Pancreas (tissue), 10 donors: ENCODE measurements at places on chromosomes 12 and 14. TPM values are rescaled to one million over a fixed set of nuclear protein-coding genes. Genes with fewer than 3 reads are reported as not detected.

- H3K27ac ChIP-seq, result no peak overlapping the region
- H3K4me3 ChIP-seq, result no peak overlapping the region
- no peaks in the 10 kb centered on the region for H3K4me1 ChIP-seq
- no peak for DNase-seq
- H3K27me3 ChIP-seq, result no peaks in the 10 kb centered on the region
These were observed 64.4 kb downstream of the TTLL5 start for GRCh38 chr14:75725481-75725880.

DNA sequence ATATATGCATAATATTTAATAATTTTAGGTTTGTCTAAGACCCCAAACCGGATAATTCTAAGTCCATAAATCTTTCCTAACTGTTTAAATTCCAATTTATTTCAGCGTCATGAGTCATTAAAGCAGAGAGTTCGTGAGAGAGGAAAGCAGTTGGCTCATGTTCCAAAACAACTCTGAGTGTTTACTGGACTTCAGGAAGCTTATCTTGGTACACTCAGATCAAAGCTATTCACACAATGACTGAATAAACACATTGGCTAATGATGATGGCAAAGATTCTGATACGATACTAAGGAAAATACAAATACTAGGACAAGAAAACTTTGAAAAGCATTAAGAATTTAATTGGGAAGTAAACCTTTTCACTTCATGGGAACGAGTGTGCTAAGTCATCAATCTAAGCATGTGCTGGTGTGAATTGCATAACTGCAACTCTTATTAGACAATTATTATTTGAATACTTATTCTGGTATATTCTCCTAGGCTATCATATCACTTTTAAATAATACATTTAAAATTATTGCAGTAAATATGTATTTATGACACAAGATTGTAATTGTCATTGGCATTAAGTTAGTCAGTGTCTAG, 34.8 kb upstream of the CLEC14A start:
- H3K4me1 ChIP-seq, result peaks cover 3% of the 10 kb centered on the region
- no peaks in the 10 kb centered on the region for H3K27me3 ChIP-seq
- H3K36me3 ChIP-seq, result no peaks in the 10 kb centered on the region
- H3K27ac ChIP-seq, result no peak overlapping the region
- H3K4me3 ChIP-seq, result no peak overlapping the region

DNA sequence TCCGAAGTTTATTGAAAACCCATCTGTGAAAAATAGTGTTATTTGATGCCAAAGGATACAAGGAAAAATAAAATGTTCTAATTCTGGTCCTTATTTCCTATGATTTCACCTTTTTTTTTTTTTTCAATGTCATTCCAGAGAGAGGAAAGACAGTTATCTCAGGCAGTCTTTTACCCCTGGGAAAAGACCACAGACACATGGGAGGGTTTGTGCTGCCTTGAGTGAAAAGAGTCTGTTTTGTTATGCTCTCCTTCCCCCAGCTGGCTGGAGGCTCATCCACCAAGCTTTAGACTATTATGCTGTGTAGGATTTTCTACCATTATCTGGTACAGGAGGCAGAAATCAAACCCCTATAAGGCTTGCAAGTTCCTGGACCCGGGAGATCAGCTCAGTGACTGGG, 151.8 kb downstream of the CRADD start:
- H3K27ac ChIP-seq, result no peak overlapping the region
- no peak for DNase-seq
- H3K36me3 ChIP-seq, result no peaks in the 10 kb centered on the region

GRCh38 chr12:123928274-123928865, 44.3 kb downstream of the CCDC92 start:
- no peak for DNase-seq
- H3K4me1 ChIP-seq, result no peaks in the 10 kb centered on the region
- no peak overlapping the region for H3K27ac ChIP-seq
- no peaks in the 10 kb centered on the region for H3K36me3 ChIP-seq

DNA sequence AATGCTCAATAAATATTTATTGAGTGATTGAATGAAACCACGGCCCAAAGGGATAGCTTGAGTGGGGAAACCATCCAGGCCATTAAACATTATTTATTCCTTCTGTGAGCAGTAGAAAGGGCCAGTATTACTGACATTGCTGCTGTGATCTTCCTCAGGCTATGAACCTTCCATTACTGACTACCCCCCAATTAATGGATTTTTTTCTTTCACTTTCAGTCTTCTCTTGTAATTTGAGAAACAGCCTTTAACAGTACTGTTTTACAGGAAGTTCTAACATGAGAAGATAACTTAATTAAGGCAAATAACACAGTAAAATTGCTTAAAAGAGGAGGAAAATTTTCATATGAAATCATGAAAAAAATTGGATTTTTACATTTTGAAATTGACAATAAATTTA, 629.5 kb downstream of the TRHDE start:
- no peak overlapping the region for H3K27ac ChIP-seq
- no peaks in the 10 kb centered on the region for H3K4me1 ChIP-seq
- H3K4me3 ChIP-seq, result no peak overlapping the region
- no peaks in the 10 kb centered on the region for H3K36me3 ChIP-seq
- no peaks in the 10 kb centered on the region for H3K27me3 ChIP-seq
- no peak for DNase-seq

DNA sequence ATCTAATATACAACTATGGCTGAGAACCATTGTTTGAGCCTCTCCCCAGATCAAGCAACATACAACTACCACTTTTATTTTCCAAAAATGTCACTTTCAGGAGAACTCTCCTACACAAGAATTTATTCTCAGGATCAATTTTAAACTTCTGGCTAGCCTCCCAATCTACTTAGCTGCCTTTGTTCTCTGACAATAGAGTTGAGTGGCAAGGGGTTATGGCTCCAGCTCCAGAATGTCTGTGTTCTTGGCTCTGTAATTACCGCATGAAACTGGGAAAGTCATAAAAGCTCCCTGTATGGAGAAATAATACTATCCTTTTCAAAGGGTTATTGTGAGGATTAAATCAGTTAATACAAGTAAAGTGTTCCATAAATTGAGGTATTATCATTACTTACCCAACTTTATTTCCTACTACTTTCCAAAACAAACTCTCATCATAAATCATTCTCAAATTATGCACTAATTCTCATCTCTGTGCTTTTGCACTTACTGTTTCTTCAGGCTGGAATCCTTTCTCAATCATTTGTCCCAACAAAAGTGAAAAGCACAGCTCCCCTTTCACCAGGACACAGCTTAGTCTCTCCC, 121.9 kb downstream of the GARIN6 start:
- no peak overlapping the region for H3K4me3 ChIP-seq
- no peak for DNase-seq

GRCh38 chr12:124651516-124652273, 84.3 kb upstream of the NCOR2 start:
- no peak for DNase-seq
- H3K4me1 ChIP-seq, result peaks cover 14% of the 10 kb centered on the region
- H3K4me3 ChIP-seq, result no peak overlapping the region

The LGR5 gene
- 0.09 TPM for polyA plus RNA-seq

The KRT79 gene
- not detected for polyA plus RNA-seq
